ENCODE measurements at places on chromosomes 1 and 21.
A peak's percentile ranks its signal among the peaks of the same experiment; 100 is the strongest.

DNA sequence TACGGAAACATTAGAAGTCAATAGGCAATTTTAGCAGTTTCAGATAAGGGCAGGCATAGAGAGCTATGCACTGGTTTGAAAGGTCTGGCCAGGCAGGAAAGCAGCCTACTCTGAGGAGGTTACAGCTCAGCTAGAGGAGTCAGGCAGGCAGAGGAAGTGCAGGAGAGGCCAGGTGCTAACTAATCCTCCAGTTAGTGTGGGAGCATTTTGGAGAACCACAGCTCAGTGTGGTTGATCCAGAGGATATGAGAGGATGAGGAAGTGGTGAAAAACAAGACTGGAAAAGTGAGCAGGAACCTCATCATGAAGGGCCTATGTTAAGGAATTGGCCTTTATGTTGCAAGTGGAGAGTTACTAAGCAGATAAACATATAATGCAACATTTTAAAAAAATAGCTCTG, 282.4 kb upstream of the SGIP1 start:
- no peak for DNase-seq

- peak; percentile 6 for DNase-seq
Observed at GRCh38 chr1:109765896-109766615, 2.3 kb upstream of the EPS8L3 start.

DNA sequence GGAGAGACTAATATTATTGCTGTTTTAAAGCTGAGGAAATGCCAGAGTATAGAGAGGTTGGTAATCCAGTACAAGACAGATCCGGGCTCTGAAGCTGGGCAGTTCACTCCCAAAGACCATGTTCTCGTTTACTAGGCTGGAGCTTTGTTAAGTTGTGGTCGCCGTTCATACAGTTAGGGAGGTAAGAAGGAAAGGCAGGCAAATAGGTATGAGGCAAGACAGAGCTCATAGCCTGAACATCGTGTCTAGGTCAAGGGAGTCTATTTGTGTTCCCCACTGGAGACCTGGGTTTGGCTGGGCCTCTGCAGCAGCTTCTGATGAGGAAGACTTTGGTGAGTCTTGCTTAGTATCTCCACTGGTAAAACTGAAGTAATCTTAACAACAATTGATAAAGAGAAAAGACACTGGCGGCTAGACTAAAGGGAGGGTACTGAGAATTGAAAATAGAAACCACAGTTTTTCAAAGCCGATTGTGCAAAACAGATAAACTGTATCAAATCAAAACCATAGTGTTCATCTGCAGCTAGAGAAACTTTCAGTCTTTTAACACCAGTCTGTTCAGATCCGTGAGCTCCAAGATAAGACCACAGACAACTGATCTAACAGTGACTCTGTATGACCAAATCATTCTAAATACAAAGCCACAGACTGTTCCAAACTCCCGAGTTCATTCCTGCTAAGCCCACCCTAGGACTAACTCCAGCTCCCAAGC, 217.0 kb upstream of the FAM78B start:
- no peak for DNase-seq

DNA sequence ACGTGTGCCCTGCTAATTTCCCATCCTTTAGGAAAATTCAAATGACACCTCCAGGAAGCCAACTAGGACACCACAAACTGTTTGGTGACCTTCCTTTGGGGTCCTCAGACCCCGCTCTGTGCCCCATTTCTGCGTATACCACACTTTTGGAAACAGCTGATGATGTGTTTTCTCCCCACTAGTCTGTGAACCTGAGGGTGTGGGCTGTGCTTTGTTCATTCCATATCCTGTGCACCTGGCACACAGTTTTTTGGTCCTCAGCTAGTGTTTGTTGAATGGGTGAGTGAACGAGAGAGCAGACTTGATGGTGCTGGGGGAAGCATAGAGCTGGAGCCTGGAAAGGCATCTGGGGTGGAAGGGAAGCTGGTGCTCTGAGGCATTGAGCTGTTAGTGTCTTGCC, 48.6 kb downstream of the RPS6KA1 start:
- no peak for DNase-seq

DNA sequence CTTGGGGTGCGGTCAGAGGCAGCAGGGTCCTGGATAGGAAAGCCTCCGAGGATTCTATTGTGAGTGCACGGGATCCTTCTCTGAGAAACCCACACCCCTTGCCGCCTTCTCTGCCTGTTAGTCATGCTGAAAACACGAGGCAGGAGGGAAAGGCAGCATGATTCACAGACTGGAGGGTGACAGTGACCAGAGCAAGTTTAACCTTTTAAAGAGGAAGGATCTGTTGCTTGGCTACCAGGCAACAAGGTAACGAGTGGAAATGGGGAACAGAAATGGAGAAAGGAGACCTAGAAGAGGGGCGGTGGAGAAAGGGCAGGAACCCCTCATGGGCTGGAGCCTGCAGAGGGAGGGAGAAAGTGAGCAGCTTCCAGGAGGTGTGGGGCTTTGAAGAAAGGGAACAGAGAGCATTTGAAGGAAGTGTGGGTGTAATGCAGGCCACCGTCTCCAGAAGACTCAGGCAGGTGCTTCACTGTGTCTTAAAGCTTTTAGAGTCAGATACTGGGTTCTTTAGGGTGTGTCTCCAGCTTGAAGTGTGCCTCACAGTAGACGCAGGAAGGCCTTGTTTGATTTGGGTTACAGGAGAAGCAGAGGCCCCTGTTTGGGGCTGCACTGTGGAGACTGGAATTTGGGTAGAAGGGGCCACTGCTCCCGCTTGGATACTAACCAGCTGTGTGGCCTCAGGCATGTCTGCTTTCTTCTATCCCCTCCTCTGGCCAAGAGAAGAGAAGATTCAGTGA, 19.1 kb downstream of the OPTC start:
- DNase-seq: no peak

DNA sequence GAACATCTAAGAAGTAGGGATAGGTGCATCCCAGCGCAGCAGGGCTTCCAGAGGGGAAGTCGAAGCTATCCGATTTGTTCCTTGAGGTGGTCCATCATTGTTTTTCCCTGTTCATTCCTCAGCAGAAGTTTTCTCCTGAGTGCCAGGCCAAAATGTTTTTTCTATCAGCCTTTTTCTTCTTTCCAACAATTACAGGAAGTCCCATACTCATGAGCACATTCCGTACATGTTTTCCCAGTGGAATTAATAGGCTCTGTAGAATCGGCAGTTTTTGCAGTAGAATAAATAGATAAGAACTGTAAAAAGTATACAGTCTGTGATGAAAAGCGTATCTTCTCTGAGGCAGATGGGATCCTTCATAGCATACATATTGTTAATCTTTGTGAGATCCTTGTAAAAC, 24.8 kb downstream of the CD101 start:
- no peak for DNase-seq

- no peak for DNase-seq
Observed at GRCh38 chr1:63238721-63239120, 83.6 kb upstream of the FOXD3 start.

GRCh38 chr1:201708085-201708512, 120.9 kb upstream of the IPO9 start:
- DNase-seq: no peak

GRCh38 chr1:85275701-85276214, 674 bp downstream of the BCL10 start:
- no peak for DNase-seq

DNA sequence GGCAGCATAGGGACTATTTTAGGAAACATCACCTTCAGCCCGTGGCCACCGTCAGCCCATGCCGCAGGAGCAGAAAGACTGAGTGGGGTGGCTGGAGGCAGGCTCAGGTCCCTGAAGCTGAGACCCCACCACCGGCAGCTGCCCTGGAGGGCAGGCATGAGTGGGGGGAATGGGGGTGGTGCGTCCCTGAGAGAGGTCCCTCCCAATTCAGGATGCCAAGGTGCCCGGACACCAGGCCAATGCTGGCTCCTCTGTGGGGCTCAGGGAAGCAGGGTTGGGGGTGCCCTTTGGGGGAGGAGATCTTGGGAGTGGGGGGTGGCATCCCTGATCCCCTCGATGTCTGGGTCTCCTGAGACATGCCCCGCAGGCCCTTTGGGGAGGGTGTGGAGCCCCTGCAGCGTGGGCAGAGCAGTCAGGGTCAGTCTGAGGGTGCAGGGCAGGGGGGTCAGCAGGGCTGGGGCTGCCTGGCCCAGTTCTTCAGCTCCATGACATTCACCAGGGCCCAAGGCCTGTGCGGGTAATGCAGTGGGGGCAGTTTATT, 998 bp upstream of the TTC34 start:
- DNase-seq: no peak

DNA sequence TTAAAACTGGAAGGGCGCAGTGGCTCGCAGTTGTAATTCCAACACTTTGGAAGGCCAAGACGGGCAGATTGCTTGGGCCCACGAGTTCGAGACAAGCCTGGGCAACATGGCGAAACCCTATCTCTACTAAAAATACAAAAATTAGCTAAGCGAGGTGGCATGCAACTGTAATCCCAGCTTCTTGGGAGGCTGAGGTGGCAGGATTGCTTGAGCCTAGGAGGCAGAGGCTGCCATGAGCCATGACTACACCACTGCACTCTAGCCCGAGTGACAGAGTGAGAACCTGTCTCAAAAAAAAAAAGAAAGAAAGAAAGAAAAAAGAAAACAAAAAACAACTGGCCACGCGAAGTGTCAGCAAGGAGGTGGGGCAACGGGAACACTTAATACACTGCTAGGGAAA, 6.3 kb downstream of the UBE2G2 start:
- no peak for DNase-seq

GRCh38 chr1:62221171-62221570, 26.5 kb downstream of the L1TD1 start:
- DNase-seq: no peak

GRCh38 chr21:38591218-38591537, 92.9 kb upstream of the ERG start:
- no peak for DNase-seq

- no peak for DNase-seq
Observed at GRCh38 chr1:10733474-10734366, 62.7 kb downstream of the CASZ1 start.

DNA sequence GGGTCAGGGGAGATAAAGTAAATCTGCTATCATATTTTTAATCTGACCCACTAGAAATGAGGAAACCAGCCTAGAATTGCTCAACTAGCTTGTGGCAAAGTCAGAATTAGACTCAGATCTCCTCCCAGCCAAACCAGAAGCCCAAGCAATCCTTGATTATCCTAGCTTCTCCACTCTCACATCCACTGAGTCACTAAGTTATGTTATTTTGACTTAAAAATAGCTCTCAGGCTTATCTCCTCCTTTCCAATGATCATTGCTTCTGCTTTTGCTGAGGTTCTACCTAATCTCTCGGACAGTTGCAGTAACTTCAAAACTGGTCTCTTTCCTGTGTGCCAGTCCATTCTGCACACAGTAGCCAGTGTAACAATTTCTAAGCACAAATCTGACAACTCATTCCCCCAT, 22.9 kb downstream of the OVAAL start:
- no peak for DNase-seq

GRCh38 chr1:154495496-154496273, 6.3 kb upstream of the TDRD10 start:
- DNase-seq: no peak

DNA sequence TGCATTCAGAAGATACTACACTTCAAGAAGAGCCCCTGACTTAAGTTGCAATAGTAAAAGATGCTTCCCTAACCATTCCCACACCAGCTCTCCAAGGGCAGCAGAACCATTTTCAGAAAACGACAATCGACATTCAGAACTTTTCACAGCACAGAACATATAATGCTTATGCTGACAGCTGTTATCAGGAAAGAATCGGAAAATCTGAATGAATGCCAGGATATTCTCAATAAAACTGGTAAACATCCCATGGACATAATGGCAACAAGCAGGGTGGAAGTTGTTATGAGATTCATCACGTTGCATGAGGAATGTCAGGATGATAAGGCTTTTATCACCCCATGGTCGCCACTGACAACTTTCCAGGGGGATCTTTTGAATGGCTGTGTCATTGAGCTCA, 246.6 kb upstream of the CHRM3 start:
- DNase-seq: no peak

- DNase-seq: no peak
Observed at GRCh38 chr1:156413391-156414246, 44.6 kb downstream of the RHBG start.

GRCh38 chr1:67970088-67970487, 80.3 kb downstream of the DIRAS3 start:
- DNase-seq: no peak

- DNase-seq: no peak
Observed at GRCh38 chr1:31862071-31862470, 46.2 kb upstream of the SPOCD1 start.

DNA sequence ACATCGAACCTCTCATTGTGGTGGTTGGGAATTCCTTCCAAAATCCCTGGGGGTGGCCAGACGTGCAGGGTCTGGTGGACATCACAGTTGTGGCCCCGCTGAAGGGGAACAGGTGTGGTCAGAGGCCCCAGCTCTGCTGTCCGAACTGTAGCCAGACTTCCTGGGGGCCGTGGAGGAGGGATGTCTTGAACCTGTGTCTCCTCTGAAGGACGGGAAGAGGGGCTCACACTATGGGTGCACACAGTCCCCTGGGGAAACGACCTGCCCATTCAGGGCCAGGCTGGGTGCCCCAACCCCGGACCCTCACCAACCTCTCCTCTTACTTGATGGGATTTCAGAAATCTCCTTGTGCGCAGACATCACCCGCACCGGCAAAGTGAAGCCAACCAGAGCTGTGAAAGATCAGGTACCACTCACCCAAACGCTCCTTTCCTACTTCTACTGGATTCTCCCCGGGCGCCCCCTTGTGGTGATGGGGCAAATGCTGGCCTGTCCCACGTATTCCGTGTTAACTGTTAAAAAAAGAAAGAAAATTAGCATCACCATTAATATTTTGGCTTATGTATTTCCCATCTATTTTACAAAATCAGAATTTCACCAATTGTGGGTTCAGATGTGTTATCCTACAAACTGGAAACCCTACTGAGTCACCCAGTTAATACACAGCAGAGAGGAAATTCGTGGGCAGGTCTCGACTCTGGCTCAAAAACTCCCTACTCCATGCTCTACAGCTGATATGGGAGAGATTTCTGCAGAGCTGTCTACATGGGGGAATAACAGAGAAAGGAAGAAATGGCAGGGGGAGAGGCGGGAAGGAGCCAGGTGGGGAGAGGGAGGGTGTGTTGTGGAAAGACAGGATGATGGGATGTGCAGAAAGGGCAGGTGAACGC, 28.1 kb downstream of the PADI4 start:
- peak; percentile 46 for DNase-seq

- DNase-seq: no peak
Observed at GRCh38 chr1:86229405-86229975, 72.9 kb upstream of the COL24A1 start.

DNA sequence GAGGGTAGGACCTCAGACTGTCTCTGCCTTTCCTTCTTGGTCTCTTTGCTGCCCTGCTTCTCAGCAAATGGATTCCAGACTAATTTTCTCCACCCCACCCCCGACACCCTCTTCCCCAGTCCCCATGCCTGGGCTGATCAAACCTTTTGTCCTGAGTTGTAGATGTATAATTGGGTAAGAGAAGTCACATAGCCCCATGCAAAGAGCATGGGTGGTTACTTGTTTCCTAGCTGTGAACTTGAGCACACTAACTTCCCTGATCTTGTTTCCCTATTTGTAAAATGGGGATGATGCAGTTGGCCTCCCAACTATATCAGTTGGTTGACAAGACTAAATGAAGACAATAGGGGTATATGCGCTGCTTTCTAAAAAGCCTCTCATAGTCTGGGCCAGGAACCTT, 9.2 kb downstream of the PADI6 start:
- DNase-seq: no peak

GRCh38 chr1:39592069-39592468, 15.5 kb upstream of the PABPC4 start:
- DNase-seq: no peak

- DNase-seq: no peak
Observed at GRCh38 chr1:161970633-161971032, 53.0 kb downstream of the OLFML2B start.

Measured in left ventricle myocardium inferior (tissue), 1 donor.